ENCODE measurements at places on chromosomes 13 and 19.
A peak's percentile ranks its signal among the peaks of the same experiment; 100 is the strongest.

DNA sequence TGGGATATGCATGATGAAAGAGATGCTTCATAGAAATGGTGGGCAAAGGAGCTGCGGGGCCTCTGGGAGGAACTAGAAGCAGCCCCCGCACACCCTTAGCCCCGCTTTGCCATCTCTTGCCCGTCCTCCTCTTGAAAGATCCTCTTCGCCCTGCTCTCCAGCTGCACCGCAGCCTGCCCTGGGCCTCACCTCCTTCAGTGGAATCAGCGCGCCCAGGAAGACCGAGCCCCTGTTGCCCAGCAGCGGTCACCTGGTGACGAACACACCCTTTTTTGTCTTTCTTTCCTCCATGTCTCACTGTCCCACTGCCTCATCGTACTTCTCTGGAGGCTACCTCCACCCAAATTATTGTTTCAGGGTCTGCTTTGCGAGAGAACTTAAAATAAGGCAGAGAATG, 807.6 kb downstream of the UQCRFS1 start:
- no peak for DNase-seq

DNA sequence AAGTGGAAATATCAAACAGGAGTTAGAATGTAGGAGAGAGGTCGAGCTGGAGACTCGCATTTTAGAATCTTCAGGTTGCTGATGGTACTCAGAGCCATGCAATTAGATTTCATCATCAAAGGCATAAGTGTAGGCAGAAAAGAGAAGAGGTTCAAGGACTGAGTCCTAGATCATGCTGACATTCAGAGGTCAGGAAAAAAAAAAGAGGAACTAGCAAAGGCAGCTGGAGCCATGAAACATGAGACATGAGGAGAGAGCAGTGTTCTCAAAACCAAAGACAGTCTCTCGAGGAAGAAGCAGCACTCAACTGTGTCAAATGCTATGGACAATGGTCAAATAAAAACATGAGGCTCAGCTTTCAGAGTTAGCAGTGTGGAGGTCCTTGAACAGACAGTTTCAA, 12.4 kb upstream of the TPP2 start:
- no peak for DNase-seq

DNA sequence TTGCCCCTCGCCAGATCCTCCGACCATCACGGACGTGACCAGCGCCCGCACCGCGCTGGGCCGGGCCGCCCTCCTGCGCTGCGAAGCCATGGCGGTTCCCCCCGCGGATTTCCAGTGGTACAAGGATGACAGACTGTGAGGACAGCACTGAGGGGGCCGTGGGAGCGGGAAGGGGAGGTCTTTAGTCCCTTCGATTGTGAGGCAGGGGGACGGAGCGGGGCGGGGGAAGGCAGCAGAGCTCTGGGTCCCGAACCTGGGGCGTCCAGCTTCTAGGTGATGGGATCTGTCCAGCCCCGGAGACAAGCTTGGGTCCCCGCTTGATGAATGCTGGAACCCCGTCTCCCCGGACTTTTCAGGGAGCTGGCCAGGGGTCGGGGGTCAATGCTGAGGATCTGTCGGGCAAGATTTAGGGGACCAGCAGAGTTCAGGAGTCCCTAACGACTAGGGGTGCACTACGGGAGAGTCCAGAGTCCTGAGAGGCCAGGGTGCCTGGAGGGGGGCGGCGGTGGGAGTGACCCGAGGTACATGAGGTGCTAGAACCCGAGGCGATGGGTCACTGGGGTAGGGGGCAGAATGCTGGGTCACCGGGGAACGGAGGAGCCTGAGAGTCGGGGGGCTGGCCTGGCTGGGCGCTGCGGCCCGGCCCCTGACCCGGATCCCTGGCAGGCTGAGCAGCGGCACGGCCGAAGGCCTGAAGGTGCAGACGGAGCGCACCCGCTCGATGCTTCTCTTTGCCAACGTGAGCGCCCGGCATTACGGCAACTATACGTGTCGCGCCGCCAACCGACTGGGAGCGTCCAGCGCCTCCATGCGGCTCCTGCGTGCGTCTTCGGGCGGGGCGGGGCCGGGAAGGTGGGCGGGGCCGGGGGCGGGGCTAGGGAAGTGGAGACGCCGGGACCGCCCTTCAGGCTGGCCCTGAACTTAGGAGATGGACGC, 14.6 kb downstream of the VSIG10L start:
- peak; percentile 57 for DNase-seq

- no peak for DNase-seq
Observed at GRCh38 chr13:78102741-78103140, 184.1 kb upstream of the EDNRB start.

DNA sequence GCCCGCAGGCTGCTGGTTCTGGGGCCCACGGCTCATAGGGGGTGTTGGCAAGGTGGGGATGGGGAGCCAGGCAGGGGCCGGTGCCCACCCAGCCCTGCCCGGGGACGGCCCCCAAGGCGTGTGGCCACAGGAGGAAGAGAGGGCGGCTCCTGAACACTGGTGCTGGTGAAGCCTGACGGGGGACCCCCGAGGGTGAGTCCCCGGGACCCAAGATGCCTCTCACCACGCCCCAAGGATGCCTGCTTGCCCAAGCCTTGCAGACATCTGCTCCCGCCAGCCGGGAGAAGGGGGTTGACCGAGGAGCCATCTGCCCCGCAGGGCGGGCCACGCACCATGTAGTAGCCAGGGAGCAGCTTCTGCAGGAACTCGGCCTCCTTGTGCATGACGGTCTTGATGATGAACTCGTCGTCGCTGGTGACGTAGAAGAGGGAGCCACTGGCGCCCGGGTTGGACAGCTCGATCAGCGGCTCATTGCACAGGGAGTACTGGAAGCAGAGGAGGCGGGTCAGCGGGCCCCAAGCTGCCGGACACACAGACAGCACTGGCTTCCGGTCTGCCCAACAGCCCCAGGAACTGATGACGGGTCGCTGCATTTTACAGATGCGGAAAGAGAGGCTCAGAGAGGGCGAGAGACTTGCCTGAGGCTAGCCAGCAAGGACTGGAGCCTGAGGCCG, 29.6 kb upstream of the CACTIN start:
- no peak for DNase-seq

- DNase-seq, result peak; percentile 76
Observed at GRCh38 chr19:58228585-58229254, at the start of gene ZNF544. Gene ZNF544, plus strand, starts transcription at chr19:58228914. Its CDS starts 15,110 bp downstream, at chr19:58244024.

- DNase-seq, result no peak
Observed at GRCh38 chr13:40572961-40573360, 93.5 kb downstream of the FOXO1 start.

- no peak for DNase-seq
Observed at GRCh38 chr19:45502111-45502510, 3.9 kb downstream of the PPM1N start.

- no peak for DNase-seq
Observed at GRCh38 chr19:56705939-56706338, 34.4 kb upstream of the ZNF835 start.

- no peak for DNase-seq
Observed at GRCh38 chr19:34579281-34580054, 97.5 kb downstream of the SCGB2B2 start.

DNA sequence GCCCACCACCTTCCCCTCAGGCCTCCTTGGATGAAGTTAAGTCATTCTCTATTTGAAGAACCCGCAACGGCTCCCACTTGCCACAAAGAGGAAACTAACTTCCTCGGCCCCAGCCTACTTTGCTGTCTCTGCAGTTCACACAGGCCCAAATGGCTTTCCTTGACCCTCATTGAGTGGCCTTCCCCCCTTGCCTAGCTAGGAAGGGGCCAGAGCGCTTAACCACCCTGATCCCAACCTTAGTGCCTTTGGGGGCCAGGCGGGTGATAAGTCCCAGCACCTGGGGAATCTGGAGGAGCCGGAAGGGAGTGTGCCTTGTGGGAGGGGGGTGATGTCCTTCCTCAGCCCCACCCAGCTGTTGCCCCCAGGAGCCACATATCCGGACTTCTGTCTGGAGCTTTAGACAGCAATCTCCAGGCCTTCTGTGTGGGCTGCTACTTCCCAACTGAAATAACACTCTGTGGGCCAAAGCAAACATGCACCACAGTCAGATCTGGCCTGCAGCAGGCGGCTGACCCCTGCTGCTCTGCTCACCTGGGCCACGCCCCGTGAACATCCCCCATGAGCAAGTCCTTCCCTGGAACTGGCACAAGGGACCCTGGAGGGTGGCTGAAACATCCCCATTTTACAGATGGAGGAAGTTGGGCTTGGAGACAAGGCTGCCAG, 10.5 kb downstream of the NECTIN2 start:
- DNase-seq, result peak; percentile 47

DNA sequence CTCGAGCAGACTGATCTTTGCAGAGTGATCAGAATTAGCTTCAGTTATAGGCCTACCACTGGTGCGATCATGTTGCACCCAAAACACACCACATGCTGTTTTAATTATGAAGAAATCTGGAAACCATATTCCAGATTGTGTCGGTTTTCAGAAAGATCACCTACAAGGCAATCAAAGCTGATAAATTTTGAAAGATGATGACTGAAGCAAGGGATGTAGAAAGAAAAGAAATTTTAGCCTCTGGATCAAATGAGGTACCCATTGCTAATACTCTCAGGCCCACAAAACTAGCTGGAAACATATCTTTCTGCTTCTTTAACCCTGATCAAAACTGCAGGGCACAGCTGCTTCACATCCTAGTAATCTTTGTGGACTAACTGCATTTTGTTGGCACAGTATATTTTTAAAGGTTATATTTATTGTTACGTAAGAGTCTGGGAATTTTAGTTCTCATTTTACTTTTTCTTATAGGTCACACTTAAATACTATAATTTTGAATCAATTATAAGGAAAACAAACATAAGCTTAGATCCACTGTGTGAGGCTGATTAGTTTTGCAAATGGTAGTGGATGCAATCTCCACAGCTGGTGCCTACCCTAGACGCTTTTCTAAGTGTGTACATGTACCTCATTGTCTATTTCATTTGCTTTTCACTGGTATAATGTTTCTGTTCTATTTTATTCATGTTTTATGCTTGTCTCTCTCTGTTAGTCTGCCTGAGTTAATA, 150.9 kb downstream of the RGCC start:
- DNase-seq, result no peak

DNA sequence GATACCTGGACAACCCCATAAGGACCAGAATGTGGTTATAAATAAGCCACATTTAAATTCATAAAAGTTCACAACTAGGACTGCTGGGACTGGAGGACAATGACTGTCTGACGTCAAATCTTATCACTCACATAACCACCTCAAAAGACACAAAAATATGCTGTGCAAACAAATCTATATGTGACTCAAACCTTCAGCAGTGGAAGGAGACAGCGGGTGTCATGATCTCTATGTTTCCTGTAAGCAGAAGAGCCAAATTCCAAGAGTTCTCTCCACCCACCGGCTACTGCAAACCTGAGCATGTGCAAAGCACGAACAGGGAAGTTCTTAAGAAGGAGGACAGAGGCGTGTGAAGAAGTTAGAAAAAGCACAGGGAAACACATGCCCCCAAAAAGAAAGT, 113.2 kb downstream of the MYCBP2 start:
- peak; percentile 87 for DNase-seq

DNA sequence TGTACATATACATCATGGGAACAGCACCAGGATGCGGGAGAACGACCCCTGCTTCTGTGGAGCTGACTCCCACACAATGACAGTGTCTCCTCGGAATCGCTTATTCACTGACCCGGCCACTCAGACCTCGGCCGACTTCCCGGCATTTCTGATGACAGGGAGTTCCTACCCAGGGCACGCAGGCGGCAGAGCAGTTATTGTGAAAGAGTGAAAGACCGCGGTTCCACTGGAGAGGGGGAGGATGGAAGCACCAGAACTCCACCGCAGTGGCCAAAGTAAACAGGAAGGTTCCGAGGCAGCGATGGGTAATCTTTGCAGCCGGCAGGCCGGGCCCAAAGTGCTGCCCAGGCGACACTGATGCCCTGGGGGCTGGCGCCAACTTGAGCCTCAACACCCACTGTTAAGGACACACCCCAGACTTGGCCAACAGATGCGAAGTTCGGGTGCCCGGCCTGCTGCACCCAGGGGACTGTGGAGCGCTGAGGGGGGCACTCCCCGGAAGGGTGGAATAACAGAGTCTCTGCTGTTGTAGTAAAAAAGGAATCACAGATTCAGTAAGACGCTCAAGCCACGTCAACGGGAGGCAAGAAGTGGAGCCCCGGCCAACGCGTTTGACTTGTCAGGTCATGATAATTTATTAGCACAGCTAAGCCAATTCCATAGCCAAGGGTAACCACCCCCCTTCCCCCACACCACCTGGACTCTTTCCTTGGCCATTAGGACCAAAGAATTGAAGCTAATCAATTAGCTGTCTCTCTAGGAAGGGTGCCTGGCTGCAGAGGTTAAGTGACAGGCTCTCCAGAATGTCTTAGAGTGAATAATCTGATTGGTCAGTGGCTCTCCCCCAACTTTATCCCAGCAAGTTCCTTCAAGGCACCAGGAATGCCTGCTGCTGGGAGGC, 5.8 kb downstream of the MLLT1 start:
- DNase-seq, result peak; percentile 91

GRCh38 chr13:101869553-101869952, 417.1 kb downstream of the ITGBL1 start:
- DNase-seq, result peak; percentile 66

GRCh38 chr13:107095876-107096275, 527.9 kb upstream of the ARGLU1 start:
- no peak for DNase-seq

- no peak for DNase-seq
Observed at GRCh38 chr13:33092073-33092987, 76.1 kb downstream of the KL start.

DNA sequence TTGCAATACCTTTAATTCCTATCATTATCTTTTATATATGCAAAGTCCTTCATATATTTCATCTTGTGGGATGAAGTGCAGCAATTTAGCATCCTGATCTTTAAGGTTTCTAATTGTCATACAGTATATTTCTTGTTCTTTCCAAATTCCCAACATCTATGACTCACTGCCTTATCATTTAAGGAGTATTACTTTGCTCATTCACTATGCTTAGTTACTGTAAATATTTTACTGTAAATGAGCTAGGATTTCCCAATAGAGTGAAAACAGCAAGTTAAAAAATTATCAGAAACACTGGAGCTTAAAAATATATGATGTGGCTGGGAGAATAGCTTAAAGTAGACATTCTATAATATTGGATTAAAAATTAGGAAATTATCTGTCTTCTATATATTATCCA, 69.9 kb downstream of the SLITRK6 start:
- peak; percentile 39 for DNase-seq

DNA sequence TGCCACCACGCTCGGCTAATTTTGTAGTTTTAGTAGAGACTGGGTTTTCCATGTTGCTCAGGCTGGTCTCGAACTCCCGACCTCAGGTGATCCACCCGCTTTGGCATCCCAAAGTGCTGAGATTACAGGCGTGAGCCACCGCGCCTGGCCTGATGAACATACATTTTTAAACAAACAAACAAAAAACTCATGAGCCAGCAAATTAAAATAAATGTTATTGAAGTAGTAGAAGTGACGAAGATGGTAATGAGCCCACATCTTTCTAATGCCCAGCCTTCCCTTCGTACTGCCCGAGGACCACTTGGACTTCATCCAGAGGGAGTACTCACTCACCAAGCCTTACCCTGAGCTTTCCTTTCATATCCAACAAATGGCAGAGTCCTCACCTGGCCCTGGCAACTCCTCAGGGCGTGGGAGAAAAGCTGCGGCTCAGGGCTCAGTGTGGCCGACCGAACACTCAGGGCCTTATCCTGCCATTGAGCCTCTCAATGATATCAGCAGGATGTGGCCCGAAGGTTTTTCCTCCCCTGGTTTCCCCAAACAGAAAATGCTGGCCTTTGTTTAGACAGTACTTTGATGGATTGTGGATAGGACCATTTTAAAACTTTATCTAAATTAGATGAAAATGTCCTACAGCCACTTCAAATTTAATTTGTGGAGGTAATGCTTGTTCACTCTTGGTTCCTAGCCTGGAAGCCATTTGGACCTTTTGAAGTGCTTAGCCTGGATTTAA, 22.8 kb upstream of the ABCC4 start:
- no peak for DNase-seq

Measured in iris pigment epithelial cell (primary cell).